Naive B cell (primary cell): ENCODE measurements at places on chromosomes 2 and 18.

- DNase-seq = no peak
Measured at GRCh38 chr18:26088487-26088886, 1.9 kb downstream of the SS18 start.

DNA sequence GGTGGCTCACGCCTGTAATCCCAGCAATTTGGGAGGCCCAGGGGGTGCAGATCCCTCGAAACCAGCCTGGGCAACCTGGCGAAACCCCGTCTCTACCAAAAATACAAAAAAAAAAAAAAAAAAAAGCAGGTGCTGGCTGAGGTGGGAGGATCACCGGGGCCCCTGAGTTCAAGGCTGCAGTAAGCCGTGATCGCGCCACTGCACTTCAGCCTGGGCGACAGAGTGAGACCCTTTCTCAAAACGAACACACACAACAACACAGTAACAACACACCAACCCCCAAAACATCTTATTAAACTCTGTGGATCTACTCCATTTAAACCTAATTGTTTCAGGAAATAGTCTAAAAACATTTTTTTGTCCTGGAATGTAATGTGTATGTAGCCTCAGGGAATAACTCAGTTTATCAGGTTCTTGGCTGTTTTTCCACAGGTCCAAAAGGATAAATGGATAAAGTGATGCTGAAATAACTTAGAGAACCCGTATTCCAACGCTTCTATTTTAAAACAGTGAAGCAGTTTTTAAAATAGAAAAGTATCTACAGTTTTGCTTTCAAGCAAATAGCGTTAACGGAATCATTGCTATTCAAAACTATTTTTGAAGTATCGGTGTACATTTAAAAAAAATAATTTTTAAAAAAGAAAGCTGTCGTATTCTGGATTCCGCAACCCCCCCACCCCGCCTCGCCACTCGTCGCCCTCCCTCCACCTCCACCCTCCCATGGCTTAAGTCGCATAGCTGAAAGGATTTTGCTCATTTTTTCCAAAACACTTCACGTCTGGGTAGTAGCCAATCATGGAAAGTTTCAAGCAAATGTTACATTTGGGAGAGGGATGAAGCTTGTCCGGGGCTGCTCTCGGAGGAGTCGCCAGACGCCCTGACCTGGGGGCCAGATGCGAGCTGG lies 895 bp upstream of the GLS start:
- DNase-seq = no peak

- DNase-seq = no peak
Measured at GRCh38 chr2:144156736-144157640, 362.9 kb downstream of the ZEB2 start.

- peak; percentile 70 for DNase-seq
Measured at GRCh38 chr2:70948337-70949003, 12.8 kb downstream of the ATP6V1B1 start.

DNA sequence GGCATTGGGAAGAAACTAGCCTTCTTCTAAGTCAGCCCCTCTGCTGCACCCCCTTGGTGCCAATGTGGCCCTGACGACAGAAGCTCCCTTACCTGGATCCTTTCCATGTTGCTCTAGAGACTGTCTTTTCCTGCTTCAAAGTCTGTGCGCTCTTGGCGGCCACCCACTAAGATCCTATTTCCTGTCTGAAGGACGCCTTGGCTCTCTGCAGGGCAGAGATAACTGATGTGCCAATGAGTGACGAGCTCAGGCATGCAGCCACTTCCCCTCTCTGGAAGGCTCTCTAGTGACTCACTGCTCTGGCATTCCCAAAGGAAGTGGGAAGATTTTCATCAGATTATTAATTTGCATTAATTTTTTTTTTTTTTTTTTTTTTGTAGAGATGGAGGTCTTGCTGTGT lies 273.5 kb downstream of the CDH20 start:
- DNase-seq = no peak

- DNase-seq = no peak
Measured at GRCh38 chr2:121919803-121920202, 164.4 kb downstream of the TSN start.

DNA sequence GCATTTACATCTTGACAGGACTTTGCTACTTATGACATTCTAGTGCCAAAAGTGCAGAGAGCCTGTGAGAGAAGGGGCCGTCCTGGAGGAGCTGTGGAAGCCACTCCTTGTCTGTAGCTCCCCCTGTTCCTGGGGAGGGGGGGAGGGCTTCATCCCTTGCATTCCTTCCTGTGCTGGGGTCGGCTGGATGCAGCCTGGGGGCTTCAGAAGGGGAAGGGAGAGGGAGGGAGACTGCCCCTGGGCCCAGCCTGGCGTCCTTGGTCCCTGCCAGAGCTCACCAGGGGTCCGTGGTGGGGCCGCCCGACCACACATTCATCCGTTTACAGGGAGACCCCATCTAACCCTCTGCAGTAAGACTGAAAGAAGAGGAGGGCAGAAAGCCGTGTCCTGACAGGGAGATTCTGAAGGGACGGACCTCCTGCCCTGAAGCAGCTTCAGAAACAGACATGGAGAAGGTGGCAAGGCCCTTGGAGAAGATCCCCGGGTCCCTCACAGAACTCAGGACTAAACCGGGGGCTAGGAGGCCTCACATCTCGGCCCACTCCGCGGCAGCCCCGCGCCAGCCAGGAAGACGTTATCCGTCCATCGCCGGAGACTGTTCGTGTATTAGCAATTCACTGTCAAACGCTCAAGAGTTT lies 258.3 kb upstream of the SALL3 start:
- DNase-seq = no peak

DNA sequence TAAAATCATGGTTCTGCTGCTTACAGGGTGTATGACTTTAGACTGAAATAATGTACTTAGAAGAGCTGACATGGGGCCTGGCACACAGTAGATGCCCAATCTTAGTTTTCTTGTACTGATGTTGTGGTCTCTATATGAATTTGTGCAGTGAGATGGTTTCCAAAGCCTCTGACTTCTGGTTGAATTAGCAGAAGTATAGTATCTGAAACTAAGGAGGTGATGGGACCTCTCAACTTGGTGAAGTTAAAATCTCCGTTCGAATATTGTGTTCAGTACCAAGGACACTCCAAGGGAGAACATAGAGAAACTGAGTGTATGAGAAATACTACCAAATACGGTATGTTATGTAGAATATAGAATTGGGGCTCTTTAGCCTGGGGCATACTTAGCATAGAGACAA lies 120.9 kb downstream of the ANTXR1 start:
- no peak for DNase-seq

DNA sequence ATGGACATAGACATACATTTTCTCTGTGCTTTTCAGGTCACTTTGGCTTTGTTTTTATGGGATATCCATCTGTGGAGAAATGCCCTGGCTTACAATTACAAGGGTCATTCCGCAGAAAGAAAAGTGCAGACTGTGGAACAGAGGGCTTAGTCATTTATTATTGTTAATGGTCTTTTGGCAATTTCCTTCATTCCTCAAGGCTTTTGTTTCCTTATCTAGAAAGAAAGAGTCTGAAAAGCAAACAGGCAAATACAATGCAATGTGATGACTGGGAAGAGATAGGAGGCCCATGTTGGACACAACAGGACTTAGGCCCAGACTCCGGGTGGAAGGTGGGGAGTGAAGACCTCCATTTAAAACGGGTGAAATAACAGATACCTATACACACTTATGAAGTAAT lies 129.5 kb upstream of the CAVIN2 start:
- DNase-seq = no peak

- DNase-seq = no peak
Measured at GRCh38 chr2:131016826-131017741, 76.2 kb downstream of the FAM168B start.
